ENCODE measurements at places on chromosomes 5 and 9.
A peak's percentile ranks its signal among the peaks of the same experiment; 100 is the strongest.

- no peak for DNase-seq
Measured at GRCh38 chr9:17839776-17840175, 260.9 kb downstream of the SH3GL2 start.

DNA sequence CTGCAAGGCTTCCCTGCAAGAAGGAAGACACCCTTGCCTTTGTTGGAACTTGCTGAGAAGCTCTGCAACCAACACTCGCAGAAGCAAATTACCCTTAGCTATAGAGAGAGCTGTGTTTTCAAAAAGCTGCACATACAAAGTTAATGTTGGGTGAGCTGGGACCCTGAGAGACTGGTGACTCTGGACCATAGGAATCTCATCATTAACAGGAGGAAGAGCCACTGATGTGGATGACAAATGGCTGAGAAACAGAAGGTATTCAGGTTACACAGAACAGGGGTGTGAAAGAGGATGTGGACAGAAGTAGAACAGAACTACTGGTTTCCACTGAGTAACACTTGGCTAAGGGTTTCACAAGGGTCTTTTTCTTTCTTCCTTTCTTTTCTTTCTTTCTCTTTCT is 493.5 kb downstream of the IRX1 start:
- DNase-seq, result no peak

GRCh38 chr5:61414806-61415205 is 82.7 kb downstream of the ZSWIM6 start:
- no peak for DNase-seq

GRCh38 chr9:121700165-121700831 is 48.9 kb downstream of the DAB2IP start:
- peak; percentile 43 for DNase-seq

GRCh38 chr5:170641589-170642031 is 137.8 kb downstream of the KCNIP1 start:
- peak; percentile 7 for DNase-seq

GRCh38 chr5:14644623-14645237 is 19.8 kb upstream of the OTULIN start:
- DNase-seq, result no peak

DNA sequence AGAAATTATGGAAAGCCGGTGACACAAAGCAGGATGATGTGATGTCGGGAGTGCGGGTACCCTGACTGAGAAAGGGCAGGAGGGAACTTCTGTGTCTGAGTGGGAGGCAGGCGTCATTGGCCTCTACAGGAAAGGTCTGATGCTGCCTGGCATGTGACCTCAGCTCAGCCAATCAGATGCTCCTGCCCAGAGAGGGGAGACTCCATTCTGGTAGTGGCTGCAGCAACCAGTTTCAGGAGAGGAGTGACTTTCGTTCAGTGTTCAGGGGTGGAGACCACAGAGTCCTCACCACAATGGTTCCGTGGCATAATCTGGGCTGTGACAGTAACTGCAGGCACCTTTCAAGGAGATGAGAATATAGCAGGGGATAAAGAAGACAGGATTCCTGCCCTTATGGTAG is 6.7 kb upstream of the SFXN1 start:
- peak; percentile 64 for DNase-seq

Data from activated T-cell treated with anti-CD3 and anti-CD28 coated beads, Interleukin-2, amount 50 U/mL, for 48 hours (primary cell).